ENCODE measurements at places on chromosomes 6 and 20.

DNA sequence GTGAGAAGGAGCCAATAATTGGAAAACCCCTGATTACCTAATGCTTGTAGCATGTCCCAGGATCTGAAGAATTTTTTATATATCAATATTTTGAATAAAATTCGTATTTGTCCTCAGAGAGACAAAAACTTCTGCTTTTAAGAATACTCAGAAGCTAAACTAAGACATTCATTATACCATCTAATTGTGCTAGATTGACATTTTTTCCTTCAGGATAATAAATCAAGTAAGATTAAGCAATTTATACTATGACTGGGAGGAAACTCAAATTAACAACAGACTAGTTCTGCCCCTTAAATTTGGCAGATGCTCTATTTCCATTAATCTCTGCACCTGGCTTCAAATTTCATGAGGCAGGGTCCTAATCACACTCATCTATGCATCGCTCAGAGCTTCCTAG lies 291.4 kb downstream of the PLCB1 start:
- no peak for DNase-seq

DNA sequence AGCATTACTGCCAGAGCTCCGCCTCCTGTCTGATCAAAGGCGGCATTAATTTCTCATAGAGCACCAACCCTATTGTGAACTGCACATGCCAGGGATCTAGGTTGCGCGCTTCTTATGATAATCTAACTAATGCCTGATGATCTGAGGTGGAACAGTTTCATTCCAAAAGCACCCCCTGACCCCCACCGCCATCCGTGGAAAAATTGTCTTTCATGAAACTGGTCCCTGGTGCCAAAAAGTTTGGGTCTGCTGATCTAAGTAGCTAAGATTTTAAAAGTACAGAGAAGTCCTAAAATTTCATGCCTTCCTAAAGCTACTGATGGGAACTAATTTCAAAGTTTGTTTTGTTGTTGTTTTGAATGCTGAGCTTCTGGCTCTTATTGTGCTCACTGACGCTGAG lies 281.6 kb downstream of the PRL start:
- no peak for DNase-seq

- no peak for DNase-seq
Observed at GRCh38 chr6:166969390-166970002, 13.1 kb upstream of the RNASET2 start.

- no peak for DNase-seq
Observed at GRCh38 chr6:75602246-75603105, 796 bp downstream of the SENP6 start.

- no peak for DNase-seq
Observed at GRCh38 chr6:159808647-159809046, 8.6 kb downstream of the PNLDC1 start.

GRCh38 chr6:83633609-83634008 lies 75.3 kb downstream of the SNAP91 start:
- DNase-seq: no peak

GRCh38 chr6:152461556-152461955 lies 175.6 kb downstream of the SYNE1 start:
- no peak for DNase-seq

- DNase-seq: no peak
Observed at GRCh38 chr20:53468587-53468986, 125.1 kb downstream of the ZNF217 start.

DNA sequence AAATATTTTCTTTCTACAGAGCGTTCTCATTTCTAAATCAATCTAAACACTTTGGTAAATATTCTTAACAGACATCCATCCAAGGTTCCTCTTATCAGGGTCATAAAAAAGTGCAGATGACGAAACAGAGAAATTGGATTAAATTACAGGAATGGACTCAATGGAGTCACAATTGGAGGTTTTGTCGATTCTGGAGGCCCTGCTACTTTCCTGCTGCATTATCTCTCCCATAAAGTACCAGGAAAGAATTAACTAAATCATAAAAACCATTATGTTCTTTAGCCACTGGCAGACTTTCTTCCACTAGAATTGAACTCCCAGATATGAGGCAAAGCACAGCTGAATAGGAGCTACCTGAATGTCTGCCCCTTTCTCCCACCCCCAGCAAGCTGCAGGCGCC lies 610.6 kb downstream of the HDGFL1 start:
- DNase-seq: no peak

DNA sequence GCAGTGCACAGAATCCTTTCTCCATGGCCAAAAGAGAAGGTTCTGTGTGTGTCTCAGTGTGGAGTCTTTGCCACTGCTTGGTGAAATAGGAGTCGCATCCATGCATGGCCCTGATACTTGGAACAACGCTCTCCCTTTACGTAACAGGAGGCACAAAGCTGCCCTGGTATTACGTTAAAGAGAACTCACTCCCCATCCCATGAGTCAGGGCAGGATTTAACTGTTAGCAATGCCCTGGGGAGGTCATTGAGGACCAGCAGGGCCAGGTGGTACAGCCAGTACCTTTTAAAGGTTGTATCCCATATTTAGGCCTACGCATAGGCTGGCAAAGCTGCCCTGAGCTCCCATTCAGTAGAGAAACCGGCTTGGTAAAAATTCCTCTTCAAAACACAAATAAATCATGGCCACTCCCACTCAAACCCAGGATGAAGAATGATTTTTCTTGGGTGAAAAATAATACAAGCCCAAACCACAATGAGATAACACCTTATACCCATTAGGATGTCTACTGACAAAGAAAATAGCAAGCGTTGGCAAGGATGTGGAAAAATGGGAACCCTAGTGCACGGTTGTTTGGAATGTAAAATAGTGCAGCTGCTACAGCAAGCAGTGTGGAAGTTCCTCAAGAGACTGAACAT lies 37.1 kb downstream of the MYLK4 start:
- no peak for DNase-seq

- DNase-seq: no peak
Observed at GRCh38 chr6:25177500-25178028, 101.6 kb upstream of the CARMIL1 start.

GRCh38 chr6:142385352-142385751 lies 83.5 kb downstream of the ADGRG6 start:
- DNase-seq: no peak

DNA sequence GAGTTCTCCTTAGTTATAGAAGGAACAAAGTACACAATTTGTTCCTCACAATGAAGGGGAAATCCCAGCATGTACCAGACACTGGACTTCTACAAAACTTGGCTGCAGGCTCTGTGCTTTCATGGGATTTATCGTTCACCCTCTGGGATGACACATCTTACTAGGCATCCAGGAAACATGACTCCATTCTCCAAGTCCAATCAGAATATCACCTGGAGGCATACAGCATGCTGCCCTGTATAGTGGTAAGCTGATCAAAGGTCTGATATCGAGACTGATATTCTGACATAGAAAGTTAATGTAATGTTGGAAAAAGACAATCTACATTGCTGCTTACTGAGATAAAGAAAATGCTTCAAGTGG lies 6.7 kb downstream of the RWDD2A start:
- no peak for DNase-seq

DNA sequence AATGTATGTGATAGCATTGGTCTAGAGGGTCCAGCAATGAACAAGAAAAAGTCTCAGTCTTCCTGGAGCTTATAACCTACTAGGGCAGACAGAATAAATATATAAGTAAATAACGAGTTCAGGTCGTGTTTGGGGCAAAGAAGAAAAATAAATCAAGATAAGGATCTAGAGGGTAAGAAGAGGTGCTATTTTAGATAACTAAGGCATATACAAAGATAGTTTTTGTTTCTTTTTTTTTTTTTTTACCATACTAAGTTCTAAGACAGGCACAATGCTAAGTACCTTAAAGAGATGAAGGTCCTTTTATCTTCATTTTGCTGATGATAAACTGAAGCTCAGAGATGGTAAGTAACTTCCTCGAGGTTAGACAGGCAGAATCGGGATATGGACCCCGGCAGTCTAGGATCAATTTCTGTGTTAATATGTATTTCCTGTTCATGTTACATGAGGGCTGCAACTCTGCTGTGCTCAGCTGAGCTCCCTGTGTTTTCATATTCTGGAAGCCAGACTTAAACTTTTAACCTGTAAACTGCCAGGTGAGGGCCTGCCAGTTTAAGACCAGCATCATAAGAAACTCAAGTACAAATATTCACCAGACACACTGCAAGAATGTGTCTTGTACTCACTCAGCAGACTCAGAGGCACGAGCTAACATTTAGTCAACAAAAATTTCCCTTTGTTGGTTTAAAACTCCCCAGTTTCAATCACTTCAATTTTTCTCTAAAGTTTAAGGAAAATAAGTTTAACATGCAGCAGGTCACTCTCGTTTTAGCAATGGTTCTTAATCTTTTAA lies 23.3 kb downstream of the SESN1 start:
- DNase-seq: no peak

DNA sequence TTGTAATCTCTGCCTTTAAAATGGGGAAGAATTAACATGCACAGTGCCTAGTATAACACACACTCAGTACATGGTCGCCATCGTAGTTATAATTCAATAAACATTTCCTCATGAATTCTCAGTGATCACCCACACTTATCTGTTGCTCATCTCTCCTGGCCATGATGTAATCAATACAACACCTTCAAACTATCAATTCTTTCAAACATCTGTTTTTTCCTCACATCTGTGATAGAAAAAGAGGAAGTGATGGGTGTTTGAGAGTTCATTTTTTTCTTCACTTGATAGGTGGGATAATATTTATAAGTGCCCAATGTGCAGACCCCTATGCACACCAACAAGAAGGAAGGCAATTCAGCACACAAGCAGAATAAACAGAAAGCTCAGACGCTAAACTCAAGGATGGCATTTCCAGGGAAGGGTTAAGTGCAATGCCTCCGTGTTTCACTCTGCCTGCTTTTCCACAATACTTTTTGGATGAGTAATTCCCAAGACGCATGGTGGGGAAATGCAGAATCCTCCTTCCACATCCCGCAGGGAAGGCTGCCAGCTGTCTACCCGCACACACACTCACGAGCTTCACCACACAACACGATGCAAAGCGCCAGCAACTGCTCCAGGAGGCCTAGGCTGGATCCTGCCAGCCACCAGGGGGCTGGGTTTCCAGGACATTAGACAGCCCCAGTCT lies 100.3 kb downstream of the GMPR start:
- DNase-seq: no peak

- no peak for DNase-seq
Observed at GRCh38 chr6:34531580-34532201, 24.4 kb downstream of the SPDEF start.

- no peak for DNase-seq
Observed at GRCh38 chr6:37110500-37111461, 59.2 kb upstream of the PIM1 start.

GRCh38 chr6:110517034-110517433 lies 40.6 kb upstream of the SLC22A16 start:
- no peak for DNase-seq

DNA sequence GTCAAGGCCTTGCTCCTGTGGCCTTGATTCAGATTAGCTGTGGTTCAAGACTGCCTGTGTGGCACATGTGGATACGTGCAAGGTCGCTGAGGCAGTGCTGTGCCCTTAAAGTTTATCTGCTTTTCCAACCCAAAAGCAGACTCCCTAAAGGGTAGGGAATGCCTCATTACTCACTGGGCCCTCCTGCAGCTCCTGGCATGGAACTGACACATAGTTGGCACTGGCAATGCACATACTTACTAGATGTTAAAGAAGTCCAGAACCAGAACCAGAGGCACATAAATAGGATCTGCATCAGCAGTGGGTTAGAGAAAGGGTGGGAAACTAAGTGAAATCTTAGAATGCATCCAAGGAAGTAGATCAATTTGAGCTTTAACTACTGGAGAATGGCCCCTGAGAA lies 90.6 kb upstream of the MLN start:
- no peak for DNase-seq

DNA sequence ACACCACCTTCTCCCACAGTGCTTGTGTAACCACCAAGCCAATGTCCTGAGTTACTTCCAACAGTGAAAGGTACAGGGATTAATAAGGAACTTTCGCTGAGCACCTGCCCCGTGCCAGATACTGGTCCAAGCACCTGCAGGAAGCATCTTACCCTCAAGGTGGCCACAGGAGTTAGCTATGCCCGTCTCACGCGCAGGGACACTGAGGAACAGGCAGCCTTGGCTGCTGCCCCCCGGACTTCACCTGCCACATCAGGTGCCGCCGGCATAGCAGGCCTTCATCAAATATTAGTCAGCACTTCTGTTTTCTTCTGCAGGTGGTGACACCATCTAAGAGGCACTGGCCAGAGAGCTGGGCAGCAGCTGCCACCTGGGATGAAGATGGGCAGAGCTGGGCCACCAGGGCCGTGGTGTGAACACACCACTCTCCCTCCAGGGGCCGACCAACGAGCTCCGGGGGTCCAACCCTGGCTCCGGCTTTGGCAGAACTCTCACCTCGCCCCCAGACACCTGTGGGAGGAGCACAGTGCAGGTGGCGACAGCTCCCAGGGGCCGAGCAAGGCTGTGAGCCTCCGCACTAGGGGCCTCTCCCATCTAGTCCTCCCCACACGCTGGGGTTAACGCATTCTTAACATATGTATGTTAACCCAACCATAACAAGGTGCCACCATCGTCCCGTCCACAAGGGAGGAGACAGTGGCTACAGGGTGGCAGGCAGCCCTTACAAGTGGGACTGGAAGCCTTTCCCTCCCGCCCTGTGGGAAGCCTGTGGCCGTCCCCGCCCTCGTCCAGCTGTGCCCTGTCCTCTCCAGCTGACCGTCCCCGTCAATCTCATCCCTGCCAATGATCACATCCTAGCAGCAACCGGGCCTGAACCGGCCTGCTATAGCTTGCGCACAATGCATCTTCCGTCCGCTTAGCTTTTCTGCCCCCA lies 2.9 kb upstream of the PPDPF start:
- no peak for DNase-seq

GRCh38 chr6:131443014-131443413 lies 130.0 kb upstream of the ARG1 start:
- DNase-seq: no peak

DNA sequence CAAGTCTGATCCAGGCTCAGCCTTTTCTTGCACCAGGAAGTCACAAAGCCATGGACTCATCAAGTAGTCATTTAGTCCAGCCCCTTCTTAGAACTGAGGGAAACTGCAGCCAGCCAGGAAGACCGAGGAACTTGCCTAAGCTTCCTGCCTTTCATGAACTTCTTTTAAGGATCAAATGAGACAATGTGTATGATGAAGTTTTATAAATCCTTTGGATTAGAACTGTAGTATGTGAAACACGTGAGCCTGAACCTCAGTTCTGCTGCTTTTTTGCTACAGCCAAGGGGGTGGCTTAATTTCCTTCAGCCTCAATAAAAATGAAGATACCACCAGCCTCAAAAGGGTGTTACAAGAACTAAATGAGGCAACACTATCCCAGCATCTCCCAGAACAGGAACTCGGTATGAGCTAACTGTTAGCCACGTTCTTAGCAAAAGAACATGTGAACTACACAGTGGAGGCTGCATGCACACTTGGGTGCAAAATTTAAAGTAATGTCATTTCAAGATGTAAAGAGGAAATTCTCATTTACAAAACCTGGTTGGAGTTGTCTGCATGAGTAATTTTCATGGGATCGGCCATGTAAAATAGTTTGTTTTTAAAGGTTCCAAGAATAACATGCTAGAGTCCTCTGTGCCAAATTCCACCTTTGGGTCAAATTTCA lies 76.0 kb upstream of the TBC1D7 start:
- no peak for DNase-seq

- no peak for DNase-seq
Observed at GRCh38 chr6:25329982-25330381, 50.8 kb downstream of the CARMIL1 start.

- no peak for DNase-seq
Observed at GRCh38 chr6:168507297-168507696, 66.3 kb downstream of the SMOC2 start.
